ENCODE measurements at places on chromosomes 2 and 18.

DNA sequence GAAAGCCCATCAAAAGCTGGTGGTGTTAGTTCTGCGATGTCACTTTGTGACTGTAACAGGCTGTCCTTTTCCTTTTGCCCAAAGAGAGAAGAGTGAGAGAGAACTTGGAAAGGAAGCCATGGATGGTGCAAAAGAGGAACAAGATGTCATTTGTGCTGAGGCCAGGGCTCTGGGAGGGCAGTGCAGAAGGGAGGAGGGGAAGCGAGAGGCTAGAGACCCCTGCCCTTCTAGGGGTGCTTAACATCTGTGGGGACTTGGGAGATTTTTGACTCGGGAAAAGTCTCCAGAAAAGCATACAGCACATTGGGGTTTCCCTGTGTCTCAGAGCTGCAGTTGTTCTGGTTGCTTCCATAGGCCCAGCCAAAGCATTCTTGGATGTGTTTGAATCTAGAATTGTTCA lies 49.6 kb downstream of the ZBTB7C start:
- DNase-seq = no peak

DNA sequence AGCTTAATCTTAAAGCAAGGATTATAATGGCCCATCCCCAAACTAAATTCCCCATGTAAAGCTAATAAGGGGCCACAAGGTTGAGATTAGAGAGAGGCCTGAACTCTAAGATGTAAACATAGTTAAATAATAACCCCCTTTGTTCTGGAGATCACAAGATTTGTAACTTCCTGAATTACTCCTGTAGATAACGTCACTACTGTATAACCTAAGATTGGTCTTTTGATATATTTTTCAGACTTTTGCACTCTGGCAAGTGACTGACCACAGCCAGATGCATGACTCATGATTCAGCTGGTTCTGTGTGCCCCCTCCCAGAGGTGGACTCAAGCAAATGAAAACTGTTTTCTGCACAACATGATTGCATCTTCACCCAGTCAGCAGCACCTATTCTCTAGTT lies 686.0 kb upstream of the DDX18 start:
- DNase-seq = no peak

DNA sequence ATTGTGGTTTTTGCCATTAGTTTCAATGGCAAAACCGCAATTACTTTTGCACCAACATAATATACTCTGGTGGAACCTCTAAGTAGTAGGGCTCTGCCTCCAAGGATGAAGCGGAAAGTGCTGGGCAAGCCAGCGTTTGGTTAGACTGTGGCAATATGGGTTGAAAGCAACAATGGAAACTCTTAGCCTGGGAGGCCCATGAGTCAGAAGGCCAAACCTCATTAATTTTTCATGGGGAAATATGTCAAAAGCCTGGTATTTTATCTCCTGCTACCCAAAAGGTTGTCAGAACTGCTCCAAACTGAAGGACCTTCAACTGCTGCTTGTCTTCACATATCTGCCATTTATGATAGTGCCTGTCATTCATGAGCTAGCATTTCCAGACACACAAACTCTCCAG lies 179.1 kb upstream of the CYP26B1 start:
- no peak for DNase-seq

DNA sequence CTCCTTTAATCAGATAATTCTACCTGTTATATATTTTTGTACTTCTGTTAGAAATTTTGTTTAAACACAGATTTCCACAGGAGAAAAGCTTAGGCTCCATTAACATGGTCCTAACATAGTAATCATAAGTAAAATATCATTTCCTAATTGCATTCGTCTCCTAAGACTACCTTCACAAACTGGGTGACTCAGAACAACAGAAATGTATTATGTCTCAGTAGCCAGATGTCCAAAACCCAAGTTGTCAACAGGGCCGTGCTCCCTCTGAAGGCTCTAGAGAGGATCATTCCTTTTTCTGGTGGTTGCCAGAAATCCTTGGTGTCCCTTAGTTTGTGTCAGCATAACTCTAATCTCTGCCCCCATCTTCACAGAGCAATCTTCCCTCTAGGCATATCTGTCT lies 5.4 kb downstream of the FBXO15 start:
- DNase-seq = no peak

GRCh38 chr2:235595422-235596010 lies 101.7 kb downstream of the AGAP1 start:
- no peak for DNase-seq

- no peak for DNase-seq
These were observed 136.9 kb downstream of the MAIP1 start for GRCh38 chr2:200092235-200092634.

DNA sequence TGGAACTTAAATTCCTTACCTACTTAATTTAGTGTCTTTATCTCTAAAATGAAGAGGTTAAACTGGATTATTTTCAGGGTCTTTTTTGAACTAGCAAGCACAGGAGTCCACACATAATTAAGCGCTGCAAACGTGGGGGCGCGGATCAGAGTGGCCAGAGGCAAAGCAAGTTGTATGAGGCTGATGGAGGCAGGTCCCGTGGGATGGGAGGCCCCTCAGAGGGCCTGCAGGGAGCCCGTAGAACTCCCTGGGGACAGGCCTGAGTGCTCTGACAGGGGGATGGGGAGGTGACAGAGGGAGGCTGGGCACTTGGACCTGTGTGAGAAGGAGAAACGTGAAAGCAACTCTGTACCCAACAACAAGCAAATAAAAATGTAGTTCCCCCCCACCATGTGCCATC lies 177.8 kb downstream of the ACKR3 start:
- no peak for DNase-seq

GRCh38 chr2:229392196-229392595 lies 121.1 kb upstream of the PID1 start:
- no peak for DNase-seq

DNA sequence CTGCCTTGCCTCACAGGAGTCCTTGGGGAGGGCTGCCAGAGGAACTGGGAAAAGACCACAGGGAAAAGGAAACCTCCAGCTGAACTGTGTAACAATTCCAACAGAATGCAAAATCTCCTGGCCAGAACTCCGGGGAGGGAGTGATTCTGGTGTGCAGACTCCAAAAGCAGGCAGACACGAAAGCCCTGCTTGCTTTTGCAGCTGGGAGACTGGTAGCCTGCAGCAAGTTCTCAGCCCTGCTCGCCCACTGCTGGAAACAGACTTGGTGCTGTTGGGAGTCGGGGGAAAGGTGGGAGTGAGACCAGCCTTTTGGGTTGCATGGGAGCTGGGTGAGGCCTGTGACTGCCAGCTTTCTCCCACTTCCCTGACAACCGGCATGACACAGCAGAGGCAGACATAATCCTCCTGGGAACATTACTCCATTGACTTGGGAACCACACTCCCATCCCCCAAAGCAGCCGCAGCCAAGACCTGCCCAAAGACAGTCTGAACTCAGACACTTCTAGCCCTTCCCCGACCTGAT lies 26.0 kb upstream of the NMI start:
- no peak for DNase-seq

DNA sequence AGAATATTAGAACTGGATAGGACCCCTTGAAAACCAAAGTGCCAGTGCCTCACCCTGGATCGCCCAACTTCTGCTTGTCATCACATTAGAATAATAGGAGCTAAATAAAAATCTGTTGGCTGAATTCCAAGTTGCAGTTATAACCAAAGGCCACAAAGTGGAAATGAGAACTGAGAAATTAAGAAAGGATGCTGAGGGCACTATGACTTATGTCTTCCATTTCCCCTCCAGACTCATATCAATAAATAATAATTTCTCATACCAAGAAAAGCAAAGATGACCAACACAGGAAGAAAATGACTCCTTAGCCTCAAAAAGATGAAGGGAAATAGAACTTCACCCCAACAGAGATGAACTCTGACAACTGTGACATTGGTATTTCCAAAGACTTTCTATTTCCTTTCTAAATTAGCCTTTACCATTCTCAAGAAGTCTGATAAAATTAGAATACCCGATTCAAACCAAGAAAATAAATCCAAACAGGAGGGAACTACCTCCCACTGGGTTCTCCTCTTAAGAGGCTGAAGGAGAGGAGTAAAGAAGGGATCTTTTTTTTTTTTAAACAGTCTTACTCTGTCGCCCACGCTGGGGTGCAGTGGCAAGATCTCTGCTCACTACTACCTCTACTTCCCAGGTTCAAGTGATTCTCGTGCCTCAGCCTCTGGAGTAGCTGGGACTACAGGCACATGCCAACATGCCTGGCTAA lies 46.5 kb upstream of the EPG5 start:
- no peak for DNase-seq

DNA sequence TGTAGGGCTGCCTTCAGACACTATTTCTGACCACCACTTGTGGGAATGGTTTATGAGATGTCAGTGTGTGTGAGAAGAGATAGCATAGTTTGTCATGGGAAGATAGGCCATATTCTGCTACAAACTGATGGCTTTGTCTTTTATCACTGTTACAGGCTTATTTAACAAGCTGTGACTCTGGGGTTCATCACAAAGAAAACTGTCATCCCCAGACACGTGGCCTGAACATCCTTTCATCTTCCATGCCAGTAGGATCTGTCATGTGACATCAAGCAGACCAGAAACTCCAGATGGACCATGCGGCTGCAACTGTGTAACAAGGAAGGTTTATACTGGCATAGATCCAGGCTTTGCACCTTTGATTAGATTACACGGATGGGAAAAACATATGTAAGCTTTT lies 128.6 kb upstream of the KCNH7 start:
- DNase-seq = no peak

GRCh38 chr2:129428086-129428660 lies 551.3 kb upstream of the RAB6C start:
- DNase-seq = no peak

- DNase-seq = no peak
These were observed 45.1 kb upstream of the FOSL2 start for GRCh38 chr2:28347596-28347995.

DNA sequence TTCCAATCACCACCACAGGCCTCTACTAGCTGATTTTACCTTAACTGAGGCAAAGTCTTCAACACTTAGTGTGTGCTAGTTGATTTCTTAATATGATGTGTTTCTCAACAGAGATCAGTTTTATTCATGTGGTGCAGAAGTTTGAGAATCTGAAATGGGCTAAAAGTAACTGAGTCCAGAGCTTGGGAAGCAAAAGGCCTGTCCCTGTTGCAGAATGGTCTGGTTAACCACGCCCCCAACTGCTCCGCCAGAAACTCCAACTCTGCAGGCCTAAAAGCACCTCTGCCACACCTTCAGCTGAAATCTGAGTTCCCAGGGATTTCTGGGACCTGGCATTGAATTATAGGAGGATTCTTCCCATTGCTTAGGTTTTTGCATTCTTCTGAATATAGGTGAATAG lies 44.9 kb downstream of the TWIST2 start:
- no peak for DNase-seq

Measured in stimulated activated CD8-positive, alpha-beta memory T cell treated with anti-CD3 and anti-CD28 coated beads, Interleukin-2, amount 100 ng/mL, for 1 hour (primary cell).